ENCODE measurements at places on chromosomes 6 and 20.

DNA sequence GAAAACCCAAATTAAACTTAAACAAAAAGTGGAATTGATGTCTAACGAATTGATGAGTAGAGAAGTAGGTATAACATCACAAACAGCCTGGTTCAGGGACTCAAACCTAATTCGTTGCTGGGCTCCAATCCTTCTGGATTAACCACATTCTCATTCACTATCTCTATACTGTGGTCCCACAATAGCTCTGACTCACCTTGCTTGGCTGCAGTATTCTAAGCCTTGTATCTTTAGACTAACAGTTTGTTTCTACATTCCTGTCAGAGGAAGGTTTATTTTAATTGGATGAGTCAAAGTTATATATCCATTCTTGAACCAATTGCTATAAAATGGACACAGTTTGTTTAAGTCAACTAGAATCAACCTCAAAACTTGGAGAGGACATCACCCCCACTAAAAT lies 530.5 kb upstream of the PTCHD4 start:
- DNase-seq, result no peak

- DNase-seq, result no peak
Measured at GRCh38 chr6:3368685-3369084, 88.2 kb downstream of the SLC22A23 start.

DNA sequence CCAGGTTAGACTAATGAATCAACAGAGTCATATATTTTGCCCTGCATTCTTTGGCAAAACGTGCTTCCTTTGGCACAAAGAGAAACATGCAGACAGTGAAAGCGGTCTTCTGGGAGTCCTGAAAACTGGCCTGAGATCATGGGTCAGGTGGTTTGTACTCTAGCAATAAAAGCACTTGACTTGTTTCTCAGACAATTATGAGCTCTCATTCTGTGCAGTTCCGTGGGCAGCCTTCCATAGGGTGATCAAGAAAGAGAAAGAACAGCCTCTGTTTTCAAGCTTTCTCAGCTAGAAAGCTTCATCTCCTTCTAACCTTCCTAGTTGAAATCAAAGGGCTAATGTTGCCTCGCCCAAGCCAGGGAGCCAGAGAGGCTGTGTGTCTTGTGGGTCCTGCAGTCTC lies 62.7 kb upstream of the ISM1 start:
- DNase-seq, result no peak

DNA sequence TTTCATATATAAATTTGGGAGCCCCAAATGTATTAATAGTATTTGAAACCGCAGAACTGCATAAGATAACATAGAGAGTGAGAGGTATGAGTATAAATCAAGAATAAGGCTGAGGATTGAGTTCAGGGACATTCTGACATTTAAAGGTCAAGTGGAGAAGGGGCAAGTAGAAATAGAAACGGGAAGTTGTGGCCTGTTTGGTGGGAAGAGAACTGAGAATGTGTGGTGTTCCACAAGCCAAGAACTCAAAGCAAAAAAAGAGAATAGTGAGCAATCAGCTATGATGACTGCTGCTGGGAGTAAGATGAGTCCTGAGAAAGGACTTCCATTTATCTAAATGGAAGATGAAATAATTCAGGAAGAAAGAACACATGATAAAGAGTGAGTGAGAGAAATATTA lies 418.4 kb downstream of the CD109 start:
- no peak for DNase-seq

All from NCI-H748 treated with DMSO at 0.1 percent for 48 hours (cell line).